Stimulated activated CD4-positive, alpha-beta T cell treated with anti-CD3 and anti-CD28 coated beads, Interleukin-15, amount 100 ng/mL, for 1 hour (primary cell): ENCODE measurements at places on chromosomes 16 and 17.

GRCh38 chr17:42517516-42517915, 18.5 kb upstream of the NAGLU start:
- DNase-seq: peak; percentile 71

DNA sequence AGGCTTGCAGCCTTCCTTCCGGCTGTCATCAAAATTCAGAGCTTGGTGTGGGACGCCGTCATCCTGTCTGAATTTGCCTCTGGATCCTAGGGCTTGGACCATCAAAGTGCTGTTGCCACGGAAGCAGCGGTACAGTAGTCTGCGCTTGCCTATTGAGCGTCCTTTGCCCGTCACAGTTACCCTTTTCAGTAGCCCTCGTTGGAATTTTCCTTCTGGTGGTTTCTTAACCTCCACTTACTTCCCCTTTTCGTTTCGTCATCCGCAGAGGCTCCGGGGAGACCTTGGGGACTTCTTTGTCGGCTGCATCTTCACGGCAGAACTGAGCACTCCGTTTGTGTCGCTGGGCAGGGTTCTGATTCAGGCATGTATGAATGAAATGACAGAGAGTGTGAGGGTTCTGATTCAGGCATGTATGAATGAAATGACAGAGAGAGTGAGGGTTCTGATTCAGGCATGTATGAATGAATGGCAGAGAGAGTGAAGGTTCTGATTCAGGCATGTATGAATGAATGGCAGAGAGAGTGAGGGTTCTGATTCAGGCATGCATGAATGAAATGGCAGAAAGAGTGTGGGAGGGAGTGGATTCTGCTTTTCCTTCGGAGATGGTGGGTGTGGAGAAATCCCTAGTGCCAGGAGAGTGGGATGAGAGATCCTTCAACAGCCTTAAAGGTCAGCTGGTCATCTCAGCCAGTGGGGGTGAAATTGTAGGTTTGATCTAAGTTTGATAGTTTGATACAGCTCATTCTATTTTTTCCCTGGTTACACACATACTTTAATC, 8.0 kb downstream of the TLCD3A start:
- DNase-seq: no peak

DNA sequence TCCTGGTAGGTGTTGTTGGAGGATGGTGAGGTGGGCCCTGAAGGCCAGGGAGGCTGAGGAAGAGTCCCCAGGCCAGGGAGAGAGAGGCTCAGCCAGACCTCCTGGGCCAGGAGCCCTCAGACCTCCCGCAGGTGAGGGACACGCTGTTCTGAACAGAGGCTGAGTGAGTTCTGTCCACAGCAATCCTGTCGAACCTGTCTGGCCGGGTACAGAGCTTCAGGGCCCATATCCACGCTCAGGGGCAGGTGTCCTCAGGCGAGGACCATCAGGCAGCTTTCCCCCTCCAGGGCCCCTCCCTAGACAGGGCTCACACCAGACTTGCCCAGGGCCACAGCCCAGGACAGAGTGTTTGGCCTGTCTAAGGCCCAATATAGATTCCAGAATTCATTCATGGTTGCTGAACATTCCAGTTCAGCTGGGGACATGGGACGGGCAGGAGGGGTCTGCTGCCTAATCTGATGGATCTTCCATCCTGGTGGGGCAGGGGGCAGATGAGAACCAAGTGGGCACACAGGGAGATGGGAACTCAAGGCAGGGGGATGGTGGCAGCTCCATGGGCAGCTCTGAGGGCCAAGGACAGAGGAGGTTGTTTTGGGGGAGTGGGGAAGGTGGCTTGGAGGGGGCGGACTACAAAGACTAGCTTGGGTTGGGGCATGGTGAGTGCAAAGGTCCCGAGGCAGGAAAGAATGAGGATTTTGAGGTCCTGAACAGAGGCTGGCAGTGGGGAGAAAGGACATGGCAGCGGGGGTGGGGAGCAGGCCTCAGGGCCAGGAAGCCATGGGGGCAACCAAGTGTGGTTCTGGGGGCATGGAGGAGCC, 23.4 kb upstream of the MPRIP start:
- no peak for DNase-seq

DNA sequence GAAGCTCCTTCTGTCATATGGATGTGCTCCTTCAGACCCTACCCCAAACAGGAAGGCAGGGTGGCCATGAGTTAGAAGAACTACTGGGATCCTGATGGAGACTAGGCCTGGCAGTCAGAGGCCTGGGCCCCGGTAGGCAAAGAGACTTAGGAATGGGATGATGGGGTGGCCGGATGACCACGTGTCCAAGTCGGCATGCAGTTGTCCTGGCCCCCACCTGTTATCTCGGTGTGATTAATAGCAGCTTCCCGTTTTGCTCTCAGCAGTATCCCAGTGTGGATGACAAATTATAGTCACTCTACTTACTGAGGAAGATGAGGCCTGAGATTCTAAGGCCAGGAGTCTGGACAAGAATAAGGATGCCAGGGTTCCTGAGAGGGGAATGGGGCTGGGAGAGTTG, 1.5 kb downstream of the TNFSF12 start:
- no peak for DNase-seq

DNA sequence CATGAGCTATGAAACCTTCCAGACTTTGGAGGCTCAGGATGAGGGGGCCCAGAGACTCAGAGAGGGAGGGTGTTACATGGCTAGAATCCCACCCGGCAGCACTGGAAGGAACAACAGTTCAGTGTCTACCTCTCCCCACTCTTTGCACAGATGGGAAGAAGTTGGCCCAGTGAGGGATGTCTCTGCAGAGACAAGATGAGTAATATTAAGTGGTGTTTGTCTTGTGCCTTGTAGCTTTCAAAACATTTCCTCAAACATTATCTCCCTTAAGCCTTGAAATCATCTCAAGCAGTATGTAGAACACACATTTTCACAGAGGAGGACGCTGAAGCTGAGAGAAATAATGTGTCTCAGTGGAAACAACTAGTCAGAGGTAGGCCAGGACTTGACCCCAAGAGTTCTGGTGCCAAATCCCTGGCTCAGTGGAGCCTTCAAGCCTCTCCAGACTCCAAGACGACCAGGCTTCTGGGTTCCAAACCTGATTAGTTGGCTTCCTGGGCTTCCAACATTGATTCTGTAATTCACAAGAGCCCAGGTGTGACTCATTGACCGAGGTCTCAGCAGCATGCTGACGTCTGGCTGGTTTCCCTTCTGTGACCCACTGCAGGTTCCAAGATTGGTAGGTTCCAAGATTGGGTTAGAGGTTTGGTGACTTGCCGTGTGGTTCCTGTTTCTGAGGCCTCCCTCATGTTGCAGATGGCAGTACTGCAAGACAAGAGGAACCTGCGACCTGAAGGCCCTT, 7.4 kb downstream of the RNF112 start:
- DNase-seq: no peak

- no peak for DNase-seq
Measured at GRCh38 chr17:44812263-44812662, 17.8 kb downstream of the GJC1 start.

DNA sequence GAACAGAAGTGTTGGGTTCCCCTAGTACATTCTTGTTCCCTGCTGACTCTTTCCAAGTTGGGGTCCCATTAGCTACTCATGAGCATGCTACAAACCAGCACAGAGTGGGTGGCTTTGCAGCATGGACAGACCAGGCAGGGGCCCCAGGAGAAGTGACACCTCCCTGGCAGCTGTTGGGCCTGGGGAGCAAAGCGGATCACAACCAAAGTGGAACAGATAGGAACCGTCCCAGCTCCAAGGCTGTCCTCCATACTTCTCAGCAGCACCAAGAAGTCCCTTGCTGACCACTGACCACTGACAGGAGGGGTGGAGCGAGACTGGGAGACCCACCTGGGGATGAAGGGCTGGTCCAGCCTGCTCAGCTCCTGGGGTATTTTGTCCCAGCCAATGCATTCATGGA, 12.4 kb upstream of the GFAP start:
- no peak for DNase-seq

- no peak for DNase-seq
Measured at GRCh38 chr17:76248013-76248782, 7.9 kb upstream of the RNF157 start.

DNA sequence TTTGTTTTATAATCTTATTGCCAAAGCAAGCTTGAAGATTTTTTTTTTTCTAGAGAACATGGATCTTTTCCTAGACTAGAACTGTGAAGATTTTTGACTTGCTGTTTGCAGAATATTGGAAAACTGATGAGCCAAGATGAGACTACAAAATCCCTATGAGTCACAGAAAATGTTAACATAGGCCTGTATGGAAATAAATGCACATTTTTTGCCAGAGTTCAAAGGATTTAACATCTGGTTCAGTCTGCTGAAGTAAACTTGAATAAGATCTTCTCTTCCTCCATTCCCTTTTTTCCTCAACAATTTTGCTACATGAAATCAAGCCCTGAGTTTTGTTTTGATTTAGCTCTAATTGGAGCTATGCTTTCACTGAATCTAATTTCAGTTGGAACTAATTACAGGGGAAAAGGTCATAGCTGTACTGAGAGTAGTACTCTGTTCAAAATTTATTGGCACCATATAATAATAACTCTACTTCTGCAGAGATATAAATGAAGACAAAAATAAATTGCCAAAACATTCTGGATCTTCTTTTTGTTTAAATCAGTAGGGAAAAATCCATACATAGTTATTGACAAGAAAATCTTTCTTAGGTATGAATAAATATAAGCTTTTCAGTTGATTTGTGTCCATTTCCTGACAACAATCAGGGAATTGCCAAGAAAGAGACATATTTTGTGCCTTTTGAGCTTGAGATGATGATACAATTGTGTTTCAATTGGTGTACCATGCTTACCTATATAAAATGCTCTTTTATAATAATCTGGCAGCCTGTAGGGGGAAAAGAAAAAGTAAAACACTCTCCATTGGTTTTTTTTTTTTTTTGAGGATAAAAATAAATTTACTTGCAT, 387.5 kb upstream of the GOT2 start:
- no peak for DNase-seq

- DNase-seq: no peak
Measured at GRCh38 chr16:56093055-56093454, 98.2 kb upstream of the GNAO1 start.

DNA sequence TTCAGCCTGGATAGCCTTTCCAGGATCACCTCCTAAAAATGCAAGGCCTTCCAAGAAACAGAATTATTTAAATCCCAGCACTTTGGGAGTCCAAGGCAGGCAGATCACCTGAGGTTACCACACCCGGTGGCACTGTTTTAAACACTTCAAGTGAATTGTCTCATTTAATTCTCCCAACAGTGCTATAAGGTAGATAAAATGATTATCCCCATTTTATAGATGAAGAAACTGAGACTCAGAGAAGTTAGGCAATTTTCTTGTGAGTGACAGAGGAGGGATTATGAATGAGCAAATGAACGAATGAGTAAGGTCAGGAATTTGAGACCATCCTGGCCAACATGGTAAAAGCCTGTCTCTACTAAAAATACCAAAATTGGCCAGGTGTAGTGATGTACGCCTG, 16.8 kb downstream of the THRA start:
- DNase-seq: no peak

GRCh38 chr17:43662413-43663141, 855 bp upstream of the MEOX1 start:
- no peak for DNase-seq

DNA sequence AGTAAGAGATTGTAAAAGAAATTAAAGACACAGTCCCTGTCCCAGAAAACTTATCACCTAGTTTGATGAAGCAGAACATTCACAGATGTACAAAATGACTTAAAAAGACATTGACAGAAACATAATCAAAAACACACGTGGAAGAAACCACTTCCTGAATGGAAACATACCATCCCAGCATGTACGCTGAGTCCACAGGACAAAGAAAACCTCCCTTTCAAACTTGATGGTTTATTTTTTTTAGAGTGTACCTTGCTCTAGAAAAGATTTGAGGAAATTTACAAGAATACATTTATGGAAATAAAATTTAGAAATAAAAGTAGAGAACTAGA, 140.9 kb downstream of the PMP22 start:
- DNase-seq: no peak
